ENCODE measurements at places on chromosomes 7 and 10. TPM values are rescaled to one million over a fixed set of nuclear protein-coding genes. Genes with fewer than 3 reads are reported as not detected.

FAM24A gene
- total RNA-seq = not detected

ADAP1 gene
- 25.7 TPM for total RNA-seq

TRIP6 gene
- 20.4 TPM for total RNA-seq

DNA sequence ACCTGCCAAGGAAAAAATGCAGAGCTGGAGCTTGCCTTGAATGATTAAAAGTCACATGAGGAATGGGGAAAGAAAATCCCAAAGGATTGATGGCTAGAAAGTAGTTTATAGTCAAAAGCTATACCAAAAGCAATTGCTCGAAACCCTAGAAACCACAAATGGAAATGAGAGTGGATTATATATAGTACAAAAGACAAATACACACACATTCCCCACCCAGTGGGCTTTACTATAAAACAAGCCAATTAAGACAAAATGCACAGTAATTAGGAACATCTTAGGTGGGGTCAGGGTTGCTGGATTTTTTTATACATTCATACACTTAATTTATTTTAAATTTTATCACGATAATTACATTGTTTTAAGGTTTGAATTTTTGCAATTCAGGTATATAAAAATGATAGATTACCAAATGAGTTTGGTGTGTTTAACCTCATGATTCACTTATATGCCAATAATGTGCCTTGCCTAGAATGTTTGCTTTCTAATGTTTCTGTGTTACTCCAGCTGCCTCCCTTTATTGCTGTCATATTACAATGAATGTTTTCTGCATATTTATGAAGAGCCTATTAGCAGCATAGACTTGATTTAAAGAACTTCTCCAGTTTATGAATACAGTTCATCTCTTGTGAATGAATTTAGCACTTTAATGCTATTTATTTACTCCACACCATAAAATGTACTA, 421.3 kb downstream of the EXOC4 start:
- DNase-seq = no peak

GRCh38 chr10:16440396-16441133, 3.8 kb downstream of the PTER start:
- no peak for DNase-seq

- DNase-seq = no peak
Observed at GRCh38 chr7:88686468-88687229, 72.9 kb upstream of the ZNF804B start.

- DNase-seq = no peak
Observed at GRCh38 chr7:46695051-46695708, 774.1 kb upstream of the IGFBP3 start.

DNA sequence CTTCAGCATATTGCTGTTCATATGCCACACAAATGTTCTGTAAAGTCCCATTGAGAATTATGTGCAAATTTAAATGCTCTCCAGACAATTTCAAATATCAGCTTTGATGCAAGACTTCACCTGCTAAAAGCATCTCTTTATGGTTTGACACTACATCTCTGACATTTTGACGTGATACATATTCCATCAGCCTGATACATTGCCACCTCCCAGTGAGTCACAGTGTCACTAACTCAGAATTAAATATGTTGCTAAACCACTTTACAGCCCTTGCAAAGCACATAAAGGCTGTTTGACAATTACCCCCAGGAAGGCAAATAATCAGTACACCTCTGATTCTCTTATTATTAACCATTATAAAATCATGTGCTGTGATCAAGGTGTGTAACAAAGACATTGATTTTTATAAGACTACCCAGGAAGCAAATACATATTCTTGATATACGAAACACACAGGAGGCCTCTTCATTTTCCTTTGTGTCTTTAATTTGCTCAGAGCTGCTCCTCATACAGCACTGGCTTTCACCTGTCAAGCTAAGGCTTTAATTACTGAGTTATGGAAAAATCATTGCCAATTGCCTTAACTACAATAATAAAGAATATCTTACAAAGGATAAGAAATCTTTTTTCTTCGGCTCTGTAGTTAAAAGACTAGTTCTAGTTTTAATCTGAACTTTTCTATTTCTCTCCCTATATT, 547.5 kb upstream of the C7orf33 start:
- no peak for DNase-seq

Measured in spleen (tissue), 13 donors.